Epithelial cell of esophagus (primary cell): ENCODE measurements at places on chromosomes 6 and 20.

GRCh38 chr20:7695051-7695495, 245.2 kb downstream of the HAO1 start:
- no peak for DNase-seq

- DNase-seq, result no peak
Observed at GRCh38 chr6:118700531-118700930, 49.1 kb upstream of the CEP85L start.

GRCh38 chr20:15831201-15831600, 742.0 kb downstream of the KIF16B start:
- peak; percentile 80 for DNase-seq

GRCh38 chr6:10510592-10511367, 10.4 kb upstream of the GCNT2 start:
- DNase-seq, result peak; percentile 64
